ENCODE measurements at places on chromosomes 1 and 21. TPM values are rescaled to one million over a fixed set of nuclear protein-coding genes. Genes with fewer than 3 reads are reported as not detected.

Gene EIF3I
- total RNA-seq, result 277 TPM

Gene SLC1A7
- 0.33 TPM for total RNA-seq

Gene VWA5B1
- total RNA-seq, result not detected

Gene GPR3
- total RNA-seq, result 0.26 TPM

Gene ACKR1
- not detected for total RNA-seq

Gene AQP10
- total RNA-seq, result not detected

Gene SPATA46
- not detected for total RNA-seq

Gene RASAL2
- 6.4 TPM for total RNA-seq

Gene SNRPE
- total RNA-seq, result 46.2 TPM

Gene DNALI1
- 5.0 TPM for total RNA-seq

Gene MEX3A
- 1.7 TPM for total RNA-seq

Gene ICOSLG
- total RNA-seq, result under 0.01 TPM

Gene FCN3
- total RNA-seq, result not detected

Gene SYNC
- 43.7 TPM for total RNA-seq

Gene ENAH
- 93.7 TPM for total RNA-seq

Gene NUF2
- total RNA-seq, result 0.51 TPM

Gene SPAG17
- total RNA-seq, result under 0.01 TPM

Gene IL22RA1
- not detected for total RNA-seq

Gene LDLRAD1
- not detected for total RNA-seq

Gene MSH4
- 0.66 TPM for total RNA-seq

Gene TCHH
- not detected for total RNA-seq

Gene RIIAD1
- total RNA-seq, result not detected

Gene WNT2B
- total RNA-seq, result 1.5 TPM

Gene RALGPS2
- total RNA-seq, result 59.6 TPM

Gene NTNG1
- 4.4 TPM for total RNA-seq

Gene IL10
- total RNA-seq, result not detected

Gene CHIA
- not detected for total RNA-seq

Gene DNAJC6
- total RNA-seq, result under 0.01 TPM

Gene SLAMF9
- total RNA-seq, result not detected

Gene PAPPA2
- 4.1 TPM for total RNA-seq

Gene GNAT2
- under 0.01 TPM for total RNA-seq

Gene RYR2
- 0.17 TPM for total RNA-seq

Gene ARHGEF16
- 0.17 TPM for total RNA-seq

Gene SLC6A17
- total RNA-seq, result under 0.01 TPM

Gene TRIM63
- not detected for total RNA-seq

Gene ANXA9
- 0.33 TPM for total RNA-seq

Gene KIF14
- 4.0 TPM for total RNA-seq

Gene KRTAP24-1
- not detected for total RNA-seq

Gene RHD
- total RNA-seq, result not detected

Gene IVL
- not detected for total RNA-seq

Gene S100A8
- total RNA-seq, result not detected
